A549 treated with DMSO at 1 μM for 4 hours (cell line): ENCODE measurements at places on chromosomes 11 and 22. TPM values are rescaled to one million over a fixed set of nuclear protein-coding genes. Genes with fewer than 3 reads are reported as not detected.

GP1BB gene
- total RNA-seq, result 0.73 to 1.7 TPM (median 1.2 TPM) in 5 replicates

TYR gene
- not detected in 5 replicates for total RNA-seq

MAPK8IP1 gene
- 5.6 to 6.9 TPM (median 6.2 TPM) in 5 replicates for total RNA-seq

PRR33 gene
- not detected in 5 replicates for total RNA-seq

SLC1A2 gene
- total RNA-seq, result 0.02 to 0.03 TPM (median 0.03 TPM) in 4 of 5 replicates, not detected in the other

VWA5A gene
- 0.20 to 0.37 TPM (median 0.29 TPM) in 5 replicates for total RNA-seq

IFITM10 gene
- total RNA-seq, result 0.89 to 1.3 TPM (median 0.94 TPM) in 5 replicates

GLYAT gene
- total RNA-seq, result not detected in 5 replicates

HTR3B gene
- not detected in 5 replicates for total RNA-seq

EIF3M gene
- 401 to 462 TPM (median 443 TPM) in 5 replicates for total RNA-seq

HEPACAM gene
- total RNA-seq, result not detected in 5 replicates

SMTNL1 gene
- total RNA-seq, result not detected in 5 replicates

BIK gene
- total RNA-seq, result 0.61 to 1.5 TPM (median 0.91 TPM) in 5 replicates

TUB gene
- 6.9 to 9.0 TPM (median 8.9 TPM) in 5 replicates for total RNA-seq

SYCE3 gene
- 0.30 to 0.80 TPM (median 0.40 TPM) in 4 of 5 replicates, not detected in the other for total RNA-seq

PATE2 gene
- not detected in 5 replicates for total RNA-seq

CLCF1 gene
- 42.5 to 51.9 TPM (median 46.1 TPM) in 5 replicates for total RNA-seq

SLC22A12 gene
- total RNA-seq, result not detected in 5 replicates

CALCB gene
- total RNA-seq, result not detected in 5 replicates

DTX4 gene
- 4.6 to 5.4 TPM (median 5.3 TPM) in 5 replicates for total RNA-seq

MS4A15 gene
- not detected in 5 replicates for total RNA-seq

C11orf91 gene
- total RNA-seq, result 0.35 to 1.6 TPM (median 1.0 TPM) in 5 replicates

KRTAP5-8 gene
- not detected in 5 replicates for total RNA-seq

MYRF gene
- total RNA-seq, result 16.3 to 22.1 TPM (median 20.9 TPM) in 5 replicates

GAL3ST3 gene
- not detected in 5 replicates for total RNA-seq
